ENCODE measurements at places on chromosomes 1 and 21.

GRCh38 chr21:15732290-15732995 is 2.7 kb downstream of the USP25 start:
- no peak for DNase-seq

- DNase-seq, result no peak
Measured at GRCh38 chr1:230392536-230392909, 33.6 kb downstream of the PGBD5 start.

GRCh38 chr1:79460773-79461436 is 454.4 kb upstream of the ADGRL4 start:
- no peak for DNase-seq

- no peak for DNase-seq
Measured at GRCh38 chr1:218030846-218031245, 254.2 kb upstream of the RRP15 start.

GRCh38 chr1:95183952-95184351 is 50.1 kb upstream of the RWDD3 start:
- no peak for DNase-seq
